ENCODE measurements at places on chromosomes 5 and 9. TPM values are rescaled to one million over a fixed set of nuclear protein-coding genes. Genes with fewer than 3 reads are reported as not detected.

The TRIM36 gene
- total RNA-seq = 0.39 TPM

The DPM2 gene
- 51.3 TPM for total RNA-seq

The SLC34A3 gene
- not detected for total RNA-seq

The IL13 gene
- 130 TPM for total RNA-seq

The FBXL7 gene
- not detected for total RNA-seq

The C9orf153 gene
- 0.54 TPM for total RNA-seq

The HCN1 gene
- total RNA-seq = not detected

The MSMP gene
- not detected for total RNA-seq

The KCNIP1 gene
- total RNA-seq = not detected

The PRDM9 gene
- not detected for total RNA-seq
